ENCODE measurements at places on chromosomes 16 and 17. TPM values are rescaled to one million over a fixed set of nuclear protein-coding genes. Genes with fewer than 3 reads are reported as not detected.
A peak's percentile ranks its signal among the peaks of the same experiment; 100 is the strongest.

DNA sequence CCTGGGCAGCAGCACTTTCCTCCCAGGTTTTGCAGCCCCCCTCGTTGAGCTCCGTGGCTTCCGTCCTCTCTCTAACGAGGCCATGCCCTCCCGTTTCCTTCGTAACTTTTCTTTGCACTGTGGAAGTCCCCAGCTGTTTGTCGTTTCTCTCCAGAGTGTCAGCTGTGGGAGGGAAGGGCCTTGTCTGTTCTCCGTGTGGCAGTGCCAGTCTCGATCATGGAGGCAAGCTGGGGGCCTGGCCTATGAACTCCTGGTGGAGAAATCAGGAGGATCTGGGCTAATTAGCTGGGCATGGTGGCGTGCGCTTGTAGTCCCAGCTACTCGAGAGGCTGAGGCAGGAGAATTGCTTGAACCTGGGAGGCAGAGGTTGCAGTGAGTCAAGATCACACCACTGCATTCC lies 28.3 kb downstream of the TBCD start:
- H3K27ac ChIP-seq: no peak overlapping the region
- peaks cover 3% of the 10 kb centered on the region for H3K36me3 ChIP-seq
- no peaks in the 10 kb centered on the region for H3K27me3 ChIP-seq

GRCh38 chr17:9367156-9367555 lies 208.5 kb downstream of the STX8 start:
- no peak for DNase-seq
- H3K36me3 ChIP-seq: no peaks in the 10 kb centered on the region
- H3K4me3 ChIP-seq: no peak overlapping the region
- H3K27me3 ChIP-seq: no peaks in the 10 kb centered on the region
- H3K27ac ChIP-seq: no peak overlapping the region
- H3K4me1 ChIP-seq: no peaks in the 10 kb centered on the region

DNA sequence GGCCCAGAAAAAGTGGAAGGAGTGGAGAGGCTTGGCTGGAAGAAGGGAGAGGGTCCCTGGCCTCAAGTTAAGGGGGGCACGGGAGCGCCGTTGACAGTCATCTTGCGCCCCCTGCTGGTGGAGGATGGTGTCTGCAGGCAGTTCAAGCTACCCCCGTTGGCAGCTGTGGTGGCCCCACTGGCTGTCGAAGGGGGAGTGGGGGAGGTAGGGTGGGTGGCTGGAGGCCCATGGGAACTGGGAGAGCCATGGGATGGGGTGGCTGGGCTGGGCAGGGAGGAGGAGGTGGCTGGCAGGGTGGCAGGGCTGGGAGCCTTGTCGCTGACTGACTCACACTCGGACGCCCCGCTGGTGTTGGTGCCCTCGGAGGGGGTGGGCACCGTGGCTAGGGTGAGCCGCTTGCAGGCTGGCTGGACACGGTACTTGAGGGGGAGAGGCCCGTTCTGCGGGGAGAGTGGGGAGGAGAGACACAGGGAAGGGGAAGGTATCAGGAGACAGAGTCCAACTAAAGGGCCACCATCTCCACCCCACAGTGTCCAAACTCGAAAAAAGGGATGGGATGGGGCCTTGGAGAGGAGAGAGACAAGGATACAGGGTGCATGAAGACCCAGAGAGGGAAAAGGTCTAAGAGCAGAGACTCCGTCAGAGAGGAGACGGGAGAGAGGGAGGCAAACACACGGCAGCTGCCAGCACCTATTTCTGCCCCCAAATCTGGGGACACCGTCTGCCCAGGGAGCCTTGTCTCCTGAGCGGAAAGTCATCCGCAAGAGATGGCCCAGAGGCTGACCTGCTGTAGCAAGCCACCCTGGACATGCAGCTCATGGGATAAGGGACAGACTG lies 5.2 kb downstream of the CISD3 start:
- H3K4me3 ChIP-seq: no peak overlapping the region
- peaks cover 55% of the 10 kb centered on the region for H3K4me1 ChIP-seq
- no peak overlapping the region for H3K27ac ChIP-seq
- no peaks in the 10 kb centered on the region for H3K36me3 ChIP-seq
- peak; percentile 74 for DNase-seq

DNA sequence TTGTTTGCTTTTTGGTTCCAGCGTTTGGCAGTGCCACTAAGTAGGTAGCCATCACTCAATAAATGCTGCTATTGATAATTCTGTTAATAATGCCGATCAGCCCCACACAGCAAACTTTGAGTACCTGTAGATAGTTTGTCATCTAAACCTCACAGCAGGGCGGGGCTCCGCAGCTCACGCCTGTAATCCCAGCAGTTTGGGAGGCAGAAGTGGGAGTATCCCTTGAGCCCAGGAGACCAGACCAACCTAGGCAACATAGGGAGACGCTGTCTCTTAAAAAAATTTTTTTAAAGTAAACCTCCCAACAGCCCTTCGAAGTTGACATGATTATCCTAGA lies 1.6 kb downstream of the BFAR start:
- no peak for DNase-seq
- no peaks in the 10 kb centered on the region for H3K36me3 ChIP-seq
- peaks cover 50% of the 10 kb centered on the region for H3K4me1 ChIP-seq
- H3K27me3 ChIP-seq: no peaks in the 10 kb centered on the region
- peak overlapping the region; percentile 88 for H3K27ac ChIP-seq
- no peak overlapping the region for H3K4me3 ChIP-seq

GRCh38 chr17:1951920-1952319 lies 73.2 kb downstream of the RTN4RL1 start:
- H3K27ac ChIP-seq: no peak overlapping the region
- no peaks in the 10 kb centered on the region for H3K27me3 ChIP-seq
- DNase-seq: no peak
- no peak overlapping the region for H3K4me3 ChIP-seq

DNA sequence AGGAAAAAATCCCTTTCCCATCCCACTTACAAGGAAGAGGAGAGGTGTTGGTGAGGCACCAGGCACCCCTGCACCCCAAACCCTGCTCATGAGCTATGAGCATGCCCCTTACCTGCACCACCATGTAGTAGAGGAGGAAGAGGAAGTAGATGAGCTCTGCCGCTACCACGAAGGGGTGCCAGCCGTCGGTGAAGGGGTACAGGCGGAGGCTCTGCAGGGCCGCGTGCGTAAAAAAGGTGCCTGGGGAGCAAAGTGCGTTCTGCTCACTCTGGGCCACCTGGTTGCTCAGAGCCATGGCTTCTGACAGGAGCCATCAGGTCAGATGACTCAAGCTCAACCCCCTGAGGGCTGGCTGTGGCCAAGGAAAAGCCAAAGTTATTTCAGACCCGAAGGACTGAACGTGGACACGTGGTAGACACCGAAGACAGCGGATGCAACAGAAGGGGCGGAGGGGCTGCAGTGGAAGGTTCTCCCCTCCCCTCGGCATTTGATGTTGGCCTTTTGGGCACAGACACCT lies 25.3 kb upstream of the GCSH start:
- no peak overlapping the region for H3K4me3 ChIP-seq
- DNase-seq: no peak
- no peaks in the 10 kb centered on the region for H3K36me3 ChIP-seq
- H3K27ac ChIP-seq: no peak overlapping the region

- no peak overlapping the region for H3K4me3 ChIP-seq
- H3K4me1 ChIP-seq: peaks cover 33% of the 10 kb centered on the region
- peak; percentile 86 for DNase-seq
- no peaks in the 10 kb centered on the region for H3K36me3 ChIP-seq
These were observed 2.1 kb upstream of the EPOP start for GRCh38 chr17:38676706-38677504.

- no peaks in the 10 kb centered on the region for H3K36me3 ChIP-seq
- DNase-seq: no peak
- no peak overlapping the region for H3K27ac ChIP-seq
- no peaks in the 10 kb centered on the region for H3K4me1 ChIP-seq
- H3K27me3 ChIP-seq: no peaks in the 10 kb centered on the region
These were observed 22.4 kb upstream of the CA4 start for GRCh38 chr17:60127068-60128064.

GRCh38 chr16:80277182-80277581 lies 263.6 kb upstream of the DYNLRB2 start:
- no peak for DNase-seq
- no peaks in the 10 kb centered on the region for H3K36me3 ChIP-seq
- H3K4me3 ChIP-seq: no peak overlapping the region
- no peaks in the 10 kb centered on the region for H3K27me3 ChIP-seq
- no peak overlapping the region for H3K27ac ChIP-seq
- H3K4me1 ChIP-seq: no peaks in the 10 kb centered on the region

DNA sequence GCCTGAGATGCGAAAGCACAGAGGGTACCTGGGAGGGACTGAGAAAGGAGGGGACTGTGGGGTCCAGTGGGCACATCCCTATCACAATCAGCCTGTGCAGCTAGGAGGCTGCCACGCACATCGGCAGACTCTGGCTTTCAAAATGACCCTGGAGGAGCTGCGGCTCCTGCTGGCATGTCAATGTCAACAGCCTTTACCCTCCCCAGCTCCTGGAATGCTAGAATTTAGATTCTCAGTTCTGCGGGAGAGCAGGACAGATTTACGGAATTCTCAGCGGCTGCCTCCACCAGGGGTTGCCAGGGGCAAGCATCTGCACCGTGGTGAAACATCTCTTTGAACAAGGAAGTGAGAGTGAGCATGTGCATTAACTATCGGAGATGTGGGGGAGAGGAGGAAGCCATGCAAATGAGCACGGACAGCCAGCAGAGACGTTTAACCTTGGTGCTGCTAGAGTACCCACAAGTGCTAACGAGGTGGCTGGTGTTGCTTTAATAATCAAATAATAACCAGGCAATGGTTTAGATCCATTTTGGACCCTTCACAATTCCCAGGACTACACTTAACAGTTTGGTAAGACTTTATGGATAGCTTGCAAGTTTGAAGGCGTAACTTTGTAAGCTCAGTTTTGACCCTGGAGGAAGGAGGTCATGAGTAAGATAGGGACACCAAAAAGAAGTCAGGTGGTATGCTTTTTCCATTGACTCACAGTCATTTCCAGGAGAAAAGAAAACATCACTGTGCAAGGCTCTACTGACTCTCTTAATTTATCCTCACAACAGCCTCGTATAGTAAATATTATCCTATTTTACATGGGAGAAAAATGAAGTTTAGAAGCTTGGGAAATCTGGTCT lies 54.1 kb downstream of the XYLT1 start:
- H3K4me3 ChIP-seq: no peak overlapping the region
- peak overlapping the region; percentile 48 for H3K27ac ChIP-seq
- H3K4me1 ChIP-seq: peaks cover 19% of the 10 kb centered on the region
- no peaks in the 10 kb centered on the region for H3K36me3 ChIP-seq

DNA sequence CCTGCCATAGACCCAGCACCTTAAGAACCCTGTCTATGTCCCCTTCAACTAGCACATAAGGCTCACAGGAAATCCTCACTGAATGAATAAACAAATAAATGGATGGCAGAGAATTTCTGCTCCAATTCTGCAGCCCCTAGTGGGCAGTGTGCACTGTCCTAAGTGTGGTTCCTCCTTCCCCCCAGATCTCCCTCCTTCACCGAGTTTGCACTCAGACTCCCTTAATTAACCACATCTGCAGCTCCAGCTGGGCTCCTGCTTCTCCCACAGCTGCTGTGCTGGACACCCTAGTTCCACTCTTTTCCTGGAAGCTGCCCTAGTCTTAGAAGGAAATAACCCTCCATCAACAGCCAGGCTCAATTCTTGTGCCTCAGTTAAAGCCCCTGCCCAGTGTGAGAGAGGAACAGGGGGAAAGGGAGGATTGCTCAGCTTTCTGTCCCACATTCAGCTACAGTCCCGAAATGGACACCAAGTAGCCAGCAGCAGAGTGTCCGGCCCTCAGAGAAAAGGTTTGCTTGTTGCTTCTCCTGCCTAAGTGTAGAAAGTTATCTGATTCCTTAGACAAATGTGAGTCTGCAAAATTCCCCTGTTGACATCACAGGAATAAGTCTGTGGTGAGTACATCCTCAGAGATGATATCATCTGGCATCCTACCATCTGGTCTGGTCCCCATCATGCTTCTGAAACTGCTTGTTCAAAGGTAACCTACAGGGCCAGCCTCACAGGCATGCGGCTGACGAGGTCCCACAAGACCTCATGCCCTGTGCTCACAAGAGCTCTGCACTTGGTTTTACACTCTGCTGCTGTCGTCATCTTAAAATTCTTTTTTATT lies 12.3 kb downstream of the LRRC3C start:
- no peak overlapping the region for H3K27ac ChIP-seq
- H3K4me3 ChIP-seq: no peak overlapping the region
- peak; percentile 12 for DNase-seq

DNA sequence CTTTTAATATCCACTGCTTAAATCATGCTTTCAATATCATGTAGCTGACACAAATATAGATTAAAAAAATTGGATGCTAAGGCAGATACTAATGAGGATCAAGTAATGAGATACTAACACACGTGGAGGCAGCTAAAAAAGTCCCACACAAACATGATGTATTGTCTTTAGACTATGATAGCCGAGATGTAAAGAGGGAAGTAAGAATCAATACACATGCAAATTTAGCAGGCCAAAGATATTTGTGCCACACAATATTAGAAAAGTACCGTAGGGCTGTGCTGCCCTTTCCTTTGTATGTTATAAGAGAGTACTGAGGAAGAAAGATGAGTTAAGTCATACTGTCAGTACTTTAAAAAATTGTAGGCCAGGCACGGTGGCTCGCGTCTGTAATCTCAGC lies 51.4 kb upstream of the STAC2 start:
- no peaks in the 10 kb centered on the region for H3K36me3 ChIP-seq
- H3K27me3 ChIP-seq: no peaks in the 10 kb centered on the region
- peaks cover 14% of the 10 kb centered on the region for H3K4me1 ChIP-seq
- no peak for DNase-seq
- no peak overlapping the region for H3K4me3 ChIP-seq

- no peaks in the 10 kb centered on the region for H3K27me3 ChIP-seq
- DNase-seq: no peak
- H3K4me1 ChIP-seq: peaks cover 4% of the 10 kb centered on the region
- H3K4me3 ChIP-seq: no peak overlapping the region
These were observed 34.5 kb upstream of the MED13 start for GRCh38 chr17:62099532-62099931.

DNA sequence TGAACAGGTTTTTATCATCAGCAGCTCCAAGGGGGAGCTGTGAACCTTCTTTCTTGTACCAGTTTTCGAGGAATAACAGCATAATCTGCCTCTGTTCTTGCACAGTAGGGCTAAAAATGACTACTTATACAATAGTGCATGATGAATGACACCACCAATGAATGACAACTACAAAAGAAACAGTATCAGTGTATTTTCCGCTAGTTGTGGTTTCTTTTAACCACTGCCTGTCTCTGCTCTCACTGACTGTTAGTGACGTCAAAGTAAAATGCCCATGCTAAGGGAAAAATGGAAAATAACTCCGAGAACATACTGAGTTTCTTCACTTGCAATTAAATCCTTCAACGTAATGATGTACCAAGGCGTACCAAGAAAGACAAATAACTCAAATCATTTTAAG lies 294.9 kb downstream of the MAP2K6 start:
- no peaks in the 10 kb centered on the region for H3K36me3 ChIP-seq
- DNase-seq: no peak
- no peak overlapping the region for H3K27ac ChIP-seq
- no peaks in the 10 kb centered on the region for H3K4me1 ChIP-seq
- no peak overlapping the region for H3K4me3 ChIP-seq
- H3K27me3 ChIP-seq: no peaks in the 10 kb centered on the region

GRCh38 chr17:17999364-18000029 lies 26.8 kb downstream of the DRC3 start:
- H3K27me3 ChIP-seq: no peaks in the 10 kb centered on the region
- no peaks in the 10 kb centered on the region for H3K4me1 ChIP-seq
- no peak overlapping the region for H3K27ac ChIP-seq
- H3K36me3 ChIP-seq: no peaks in the 10 kb centered on the region

CDH8 gene
- total RNA-seq: not detected

CD300H gene
- total RNA-seq: not detected

SCNN1G gene
- 0.26 TPM for total RNA-seq

NPIPB5 gene
- total RNA-seq: 126 TPM

TSEN54 gene
- total RNA-seq: 123 TPM
